Mesenteric fat pad (tissue), 1 donor: ENCODE measurements at places on chromosomes 3 and 15. TPM values are rescaled to one million over a fixed set of nuclear protein-coding genes. Genes with fewer than 3 reads are reported as not detected.

GRCh38 chr15:39680868-39681267 is 100.0 kb downstream of the THBS1 start:
- DNase-seq: no peak

Gene MAPKAPK3
- 44.7 TPM for total RNA-seq

Gene GOLGA6A
- total RNA-seq: not detected

Gene MRPS22
- total RNA-seq: 37.6 TPM

GRCh38 chr3:152364237-152364636 is 95.5 kb downstream of the MBNL1 start:
- DNase-seq: no peak

DNA sequence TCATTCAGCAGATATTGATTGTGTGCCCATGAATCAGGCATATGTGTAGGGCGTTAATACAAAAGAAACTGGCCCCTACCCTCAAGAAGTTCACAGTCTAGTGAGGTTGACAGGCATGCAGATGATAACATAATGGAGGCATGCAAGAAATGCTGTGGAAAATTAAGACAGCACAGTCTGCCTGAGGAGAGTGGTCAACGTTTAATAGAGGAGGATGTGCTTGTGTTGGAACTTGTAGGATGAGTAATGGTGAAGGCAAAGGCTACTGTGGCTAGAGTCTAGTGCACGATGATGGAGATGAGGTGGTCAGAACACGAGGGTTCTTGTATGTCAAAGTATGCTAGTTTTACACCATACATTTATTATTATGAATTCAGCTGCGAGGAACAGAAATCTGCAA is 295.7 kb downstream of the SOX2 start:
- DNase-seq: no peak

GRCh38 chr3:13688824-13689223 is 139.9 kb downstream of the FBLN2 start:
- DNase-seq: no peak

DNA sequence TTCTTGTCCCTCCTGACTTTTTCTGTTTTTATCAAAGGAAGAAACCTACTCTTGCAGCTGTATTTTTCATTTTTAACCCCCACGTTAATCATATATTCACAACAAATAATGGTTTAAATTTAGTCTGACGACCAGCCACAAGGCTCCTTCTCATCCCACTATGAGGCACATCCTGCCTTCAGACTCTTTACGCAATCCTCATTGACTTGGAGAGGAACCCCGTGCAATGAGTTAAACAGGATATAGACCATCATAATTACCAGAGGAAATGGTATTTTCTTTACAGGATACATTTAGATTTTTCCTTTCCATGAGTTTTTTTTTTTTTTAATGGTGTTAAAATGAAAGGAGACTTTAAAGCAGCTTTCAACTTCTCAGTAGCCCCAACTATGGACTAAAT is 68.5 kb downstream of the WWTR1 start:
- DNase-seq: no peak

DNA sequence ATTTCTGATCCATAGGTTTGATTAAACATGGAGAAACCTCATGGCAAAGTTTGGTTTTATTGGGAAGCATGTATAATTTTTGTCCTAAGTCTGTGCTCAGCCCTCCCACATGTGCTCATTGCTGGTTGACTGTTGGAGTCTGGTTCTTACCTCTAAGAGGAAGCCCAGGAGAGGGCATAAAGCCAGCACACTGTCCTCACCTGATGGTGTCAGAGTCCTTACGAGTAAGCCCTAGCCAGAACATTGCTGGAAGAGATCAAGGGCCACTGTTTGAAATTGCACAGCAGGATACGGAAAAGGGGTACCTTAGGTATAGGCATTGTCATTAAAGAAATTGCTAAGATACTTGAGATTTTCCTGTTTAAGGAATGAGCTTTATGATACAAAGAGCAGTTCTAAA is 21.3 kb downstream of the MLH1 start:
- no peak for DNase-seq

DNA sequence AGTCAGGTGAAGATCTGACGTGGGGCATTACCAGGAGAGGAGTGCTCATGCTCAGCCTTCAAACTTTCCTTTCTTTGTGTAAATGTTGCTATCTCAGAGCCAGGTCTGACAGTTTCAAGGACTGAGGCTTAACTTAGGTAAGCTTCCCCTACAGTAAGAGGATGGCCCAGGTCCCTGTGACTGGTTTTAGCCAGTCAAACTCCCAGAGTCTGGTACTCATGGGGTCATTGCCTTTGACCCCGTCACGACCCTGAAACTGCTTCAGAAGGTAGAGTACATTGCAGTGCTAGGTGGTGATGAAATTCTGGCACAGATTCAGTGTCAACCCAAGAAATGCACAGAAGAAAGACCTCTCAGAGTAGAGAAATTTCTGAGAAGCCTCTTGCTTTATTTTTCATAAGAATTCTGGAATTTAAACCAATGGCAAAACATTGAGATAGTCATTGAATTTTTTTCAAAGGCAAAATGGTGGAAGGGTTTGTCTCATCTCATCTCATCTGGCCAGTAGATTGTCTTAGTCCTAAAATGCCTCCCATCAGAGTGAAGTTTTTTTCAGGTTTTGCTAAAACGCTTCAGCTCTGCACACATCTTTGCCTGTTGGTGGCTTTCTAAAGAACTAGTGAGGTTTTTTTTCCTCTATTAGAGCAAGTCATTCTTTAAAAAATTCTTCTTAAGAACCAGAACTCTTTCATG is 23.1 kb downstream of the ZBTB38 start:
- no peak for DNase-seq

Gene SI
- total RNA-seq: 1.0 TPM

Gene GAP43
- not detected for total RNA-seq

DNA sequence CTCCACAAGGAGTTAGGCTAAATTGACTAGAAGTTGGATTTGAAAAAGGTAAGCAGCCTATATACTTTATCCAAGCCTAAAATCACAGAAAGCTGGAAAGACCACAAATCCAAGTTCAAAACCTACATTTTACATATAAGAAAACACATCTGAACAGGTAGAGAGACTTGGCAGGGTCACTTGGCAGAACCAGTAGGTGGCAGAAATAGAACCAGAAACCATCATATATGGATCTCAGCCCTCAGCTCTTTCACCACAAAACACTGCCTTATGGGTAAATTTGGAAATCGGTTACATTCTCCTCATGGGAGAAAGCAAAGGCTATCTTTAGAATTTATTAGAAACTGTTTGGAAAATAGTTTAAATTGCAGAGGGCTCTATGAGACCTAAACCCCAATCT is 44.2 kb downstream of the MKRN2 start:
- no peak for DNase-seq

Gene PLCB2
- 31.9 TPM for total RNA-seq

DNA sequence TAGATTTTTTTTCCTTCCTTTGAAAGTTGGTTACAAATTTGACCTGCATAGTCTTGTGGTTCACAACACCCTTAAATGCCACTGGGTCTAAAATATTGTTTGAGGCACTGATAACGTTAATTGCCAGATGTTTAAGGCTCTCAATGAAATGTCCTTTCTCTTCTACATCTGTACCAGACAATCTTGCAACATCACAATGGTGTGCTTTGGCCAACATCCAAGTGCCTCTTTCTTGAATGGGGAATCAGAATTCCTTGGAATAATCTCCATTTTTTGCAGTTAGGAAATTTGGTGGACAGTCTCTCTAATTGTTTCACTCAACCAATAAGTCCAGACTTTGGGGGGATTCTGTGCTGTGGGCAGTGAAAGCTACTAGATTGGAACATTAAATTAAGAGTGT is 26.0 kb upstream of the PEX5L start:
- DNase-seq: no peak

GRCh38 chr3:39398700-39399099 is 7.8 kb upstream of the RPSA start:
- DNase-seq: no peak

DNA sequence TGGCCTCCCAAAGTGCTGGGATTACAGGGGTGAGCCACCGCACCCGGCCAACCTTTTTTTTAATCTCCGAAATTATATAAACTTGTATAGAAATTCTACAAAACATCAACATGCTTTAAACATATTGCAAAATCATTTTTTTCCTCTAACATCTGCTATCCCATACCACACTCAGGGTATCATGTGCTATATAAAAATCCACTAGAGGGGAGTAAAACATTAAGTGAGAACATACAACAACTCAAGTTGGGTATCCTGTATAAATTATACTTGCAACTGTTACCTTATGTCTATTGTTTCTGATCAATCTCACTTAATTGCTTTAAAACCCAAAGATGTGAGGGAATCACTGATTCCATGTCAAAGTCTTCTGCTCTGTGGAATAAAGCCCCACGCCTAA is 71.9 kb upstream of the FBN1 start:
- DNase-seq: no peak

- DNase-seq: peak; percentile 5
Observed at GRCh38 chr3:141067206-141067974, 16.2 kb downstream of the SPSB4 start.

DNA sequence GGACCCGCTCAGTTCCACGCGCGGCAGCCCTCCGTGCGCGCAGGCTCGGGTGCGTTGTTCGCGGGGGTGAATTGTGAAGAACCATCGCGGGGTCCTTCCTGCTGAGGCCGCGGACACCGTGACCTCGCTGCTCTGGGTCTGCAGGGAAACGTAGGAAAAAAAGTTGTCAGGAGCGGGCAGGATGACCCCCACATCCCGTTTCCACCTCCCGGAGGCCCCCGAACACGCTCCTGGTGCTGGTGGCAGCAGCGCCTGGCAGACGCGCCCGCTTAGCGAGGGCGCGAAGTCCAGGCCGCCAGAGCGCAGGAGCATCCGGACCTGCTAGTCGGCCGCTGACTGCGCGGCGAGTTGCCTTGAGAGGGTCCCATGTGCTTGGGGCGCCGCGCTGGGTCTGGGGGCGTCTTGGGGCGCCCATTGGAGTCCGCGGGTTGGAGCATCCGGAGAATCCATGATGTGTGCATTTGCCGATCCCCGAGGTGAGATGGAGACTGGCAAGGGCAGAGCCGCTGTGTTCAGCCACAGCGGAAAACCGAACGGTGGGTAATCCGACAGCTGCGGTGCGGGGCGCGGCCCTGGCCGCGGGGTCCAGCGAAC is 520 bp downstream of the GREM1 start:
- DNase-seq: no peak

- DNase-seq: no peak
Observed at GRCh38 chr3:27289769-27290413, 79.3 kb downstream of the NEK10 start.

Gene ACAN
- 1.4 TPM for total RNA-seq

DNA sequence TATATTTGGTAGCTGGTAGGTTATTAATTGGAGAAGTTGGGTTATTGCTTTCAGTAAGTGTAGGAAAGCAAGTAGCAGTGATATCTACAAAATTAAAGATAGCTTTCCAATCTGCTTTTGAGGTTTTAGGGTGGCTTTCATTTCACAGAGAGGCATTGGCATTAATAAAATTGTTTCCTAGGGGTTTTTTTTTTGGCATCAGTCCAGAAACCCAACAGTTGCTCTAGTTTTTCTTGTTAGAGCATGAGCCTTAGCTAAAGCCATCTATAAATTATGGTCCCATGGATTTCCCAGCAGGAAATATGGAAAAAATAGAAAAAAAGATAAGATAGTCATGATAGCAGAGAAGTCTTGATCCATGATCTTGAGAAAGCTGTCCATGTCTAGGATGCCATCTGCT is 3.0 kb upstream of the B4GALT4 start:
- no peak for DNase-seq

- no peak for DNase-seq
Observed at GRCh38 chr3:102299125-102299877, 135.5 kb upstream of the ZPLD1 start.

GRCh38 chr3:27325419-27325818 is 43.8 kb downstream of the NEK10 start:
- DNase-seq: no peak

Gene PARP15
- 2.9 TPM for total RNA-seq

Gene LYZL4
- total RNA-seq: not detected

- DNase-seq: no peak
Observed at GRCh38 chr3:128619146-128619890, 31.3 kb downstream of the RPN1 start.

Gene SPRED1
- total RNA-seq: 43.6 TPM

Gene GJD2
- not detected for total RNA-seq

Gene GOLGA8G
- total RNA-seq: not detected

DNA sequence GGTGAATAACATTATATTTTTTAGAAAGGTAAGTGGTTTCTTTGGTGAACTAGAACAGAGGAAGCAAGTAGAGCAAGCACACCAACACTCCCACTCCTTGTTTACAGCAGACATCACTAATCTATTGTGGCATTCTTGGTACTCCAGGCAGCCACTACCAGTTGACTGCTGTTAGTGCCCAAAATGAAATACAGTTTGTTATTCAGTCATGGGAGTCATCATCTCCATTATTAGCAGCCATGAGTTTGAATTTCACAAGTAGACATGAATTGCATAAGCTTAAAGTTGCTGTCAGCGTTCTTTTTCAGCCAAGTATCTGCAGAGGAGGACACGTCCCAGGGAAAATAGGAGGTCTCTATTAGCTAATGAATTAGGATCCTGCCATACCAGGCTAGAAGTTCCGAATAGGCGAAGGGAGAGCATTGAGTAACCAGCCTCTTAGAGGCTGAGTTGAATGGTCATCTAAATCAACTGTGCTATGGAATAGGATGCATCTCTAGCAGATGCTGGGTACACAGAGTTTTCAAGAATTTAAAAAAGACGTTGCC is 252.7 kb upstream of the ICE2 start:
- DNase-seq: no peak

DNA sequence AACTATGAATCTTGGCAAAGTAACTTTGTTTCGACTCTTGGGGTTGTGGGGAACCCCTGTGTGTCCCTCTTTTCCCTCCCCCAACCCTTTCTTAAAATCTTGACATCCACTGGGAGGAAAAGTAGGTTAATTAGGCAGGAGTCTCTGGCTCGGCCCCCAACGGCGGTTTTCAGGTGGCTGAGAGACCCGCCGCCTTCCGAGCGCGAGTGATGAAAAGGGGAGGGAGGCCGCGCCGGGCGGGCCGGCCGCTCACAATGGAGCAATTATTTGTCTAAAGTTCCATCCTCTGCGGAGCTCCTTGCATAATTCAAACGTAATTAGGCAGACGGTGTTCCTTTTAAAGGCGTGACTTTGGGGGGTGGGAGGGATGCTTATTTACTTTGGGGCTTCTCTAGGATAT is 51.7 kb downstream of the ZIC4 start:
- peak; percentile 81 for DNase-seq

GRCh38 chr3:125310623-125311081 is 64.5 kb downstream of the ZNF148 start:
- DNase-seq: no peak

DNA sequence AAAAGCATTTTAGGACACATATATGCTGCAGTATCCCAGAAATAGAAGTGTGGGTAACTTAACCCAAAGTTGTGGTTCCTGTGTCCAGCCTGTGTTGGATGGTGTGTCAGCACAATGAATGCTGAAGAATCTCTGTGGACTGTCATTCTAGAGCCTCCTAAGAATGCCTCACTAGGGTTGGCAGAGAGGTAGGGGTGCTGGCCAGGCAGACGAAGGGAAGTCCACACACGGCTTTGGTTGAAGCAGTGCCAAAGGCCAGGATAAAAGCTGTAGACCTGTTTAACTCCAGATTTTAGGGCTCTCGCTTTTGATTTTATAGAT is 43.7 kb upstream of the TIPARP start:
- no peak for DNase-seq
